Neural crest cell (in vitro differentiated cells): ENCODE measurements at places on chromosomes 3 and 15.

DNA sequence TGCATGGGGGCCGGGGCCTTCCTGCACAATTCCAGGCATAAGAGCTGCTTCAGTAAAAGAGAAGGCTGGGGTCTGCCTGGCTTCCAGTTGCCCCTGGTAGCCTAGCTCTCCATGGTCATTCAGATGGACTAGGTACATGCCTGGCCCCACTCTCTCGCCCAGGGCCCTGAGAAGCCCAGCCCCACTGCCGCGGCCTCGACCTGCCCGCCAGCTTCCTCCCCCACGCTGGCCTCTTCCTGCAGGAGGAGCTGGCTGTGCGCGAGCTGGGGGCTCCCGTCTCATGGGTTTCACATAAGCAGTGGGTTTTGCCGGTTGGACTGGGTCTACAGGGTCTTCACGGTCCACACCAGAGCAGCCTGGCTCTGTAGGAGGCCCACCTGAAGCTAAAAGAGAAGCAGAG is 3.6 kb downstream of the PRR20G start:
- no peak for DNase-seq

GRCh38 chr3:15091575-15091974 is 7.4 kb downstream of the RBSN start:
- DNase-seq: no peak

DNA sequence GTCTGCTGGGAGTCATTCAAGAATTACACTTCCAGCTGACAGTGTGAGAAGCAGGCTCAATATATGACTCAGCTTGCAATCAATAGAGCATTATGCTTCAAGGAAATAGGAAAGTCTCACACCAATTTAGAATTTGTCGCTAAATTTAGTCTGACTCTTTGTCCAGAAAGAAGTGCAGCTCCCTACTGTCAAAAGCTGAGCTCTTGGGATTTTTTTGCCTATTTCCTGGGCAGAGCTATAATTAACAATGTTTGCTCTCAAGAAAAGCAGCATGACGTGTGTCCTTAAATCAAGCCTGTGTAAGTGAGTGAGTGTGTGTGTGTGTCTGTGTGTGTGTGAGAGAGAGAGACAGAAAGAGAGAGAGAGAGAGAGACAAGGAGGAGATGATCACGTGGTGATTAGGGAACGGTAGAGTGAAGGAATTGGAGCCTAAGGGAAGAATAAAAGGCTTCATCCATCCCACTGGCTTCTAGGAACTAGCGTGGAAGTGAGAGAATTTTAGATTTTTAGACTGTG is 16.4 kb upstream of the SLC35G2 start:
- DNase-seq: peak; percentile 16

- no peak for DNase-seq
These were observed 1.5 kb upstream of the SLC24A5 start for GRCh38 chr15:48119277-48119676.

- no peak for DNase-seq
These were observed 7.0 kb upstream of the CTSH start for GRCh38 chr15:78951841-78952238.

DNA sequence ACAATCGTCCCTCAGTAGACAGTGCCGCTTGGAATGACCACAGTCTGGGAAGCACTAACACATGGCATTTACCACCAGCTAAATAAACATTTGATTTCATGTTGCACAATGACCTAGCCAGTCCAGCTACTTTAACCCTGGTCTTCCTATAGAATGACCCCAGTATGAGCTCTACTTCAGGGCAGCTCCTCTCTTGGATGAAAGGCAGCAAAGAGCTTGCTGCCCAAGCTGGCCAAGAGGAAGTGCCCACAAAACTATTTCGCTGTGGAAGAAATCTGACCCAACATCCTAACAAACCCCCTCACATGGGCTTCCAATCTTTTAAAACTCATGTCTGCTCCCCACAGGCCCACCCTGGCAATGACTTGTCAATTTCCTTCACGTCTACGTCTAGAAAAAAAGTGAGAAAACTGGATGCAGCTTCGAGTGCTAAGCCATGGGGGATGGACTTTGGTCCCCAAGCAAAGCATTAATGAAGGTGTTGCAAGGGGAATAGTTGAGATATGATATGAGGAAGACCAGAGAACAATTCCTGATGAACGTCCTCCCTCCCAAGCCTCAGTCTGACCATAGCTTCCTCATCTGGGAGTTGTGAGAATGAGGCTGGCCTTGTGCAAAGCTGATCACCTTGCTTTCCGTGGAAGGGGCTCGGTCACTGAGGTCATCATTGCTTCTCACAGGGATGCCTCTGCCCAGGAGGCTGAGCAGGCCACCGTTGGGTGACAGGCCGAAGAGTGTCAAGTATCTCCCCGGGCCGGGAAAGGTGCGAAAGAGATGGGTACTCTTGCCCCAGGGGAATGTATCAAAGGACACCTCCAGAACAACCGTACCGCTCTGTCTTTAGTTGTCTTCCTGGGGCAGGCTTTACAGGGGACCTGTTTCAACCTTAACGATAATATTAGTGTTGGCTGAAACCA is 964 bp downstream of the SLC25A20 start:
- DNase-seq: no peak

DNA sequence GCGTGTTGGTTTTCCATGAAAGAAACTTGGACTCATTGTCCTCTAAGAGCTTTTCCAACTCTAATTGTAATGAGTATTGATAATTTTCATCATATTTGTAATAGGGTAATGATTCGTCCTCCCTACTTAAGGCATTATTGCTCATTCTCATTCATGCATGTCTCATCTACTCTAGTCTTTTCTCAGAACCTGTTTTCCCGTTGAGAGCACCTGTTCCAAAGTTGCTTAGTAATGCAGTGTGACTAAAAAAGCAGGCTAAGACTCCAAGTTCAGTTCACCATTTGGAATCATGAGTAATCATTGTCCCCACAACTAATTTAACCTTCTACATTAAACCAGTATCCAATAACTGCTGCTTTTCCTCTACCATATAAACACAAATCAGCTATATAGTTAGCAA is 84.0 kb downstream of the FILIP1L start:
- no peak for DNase-seq

DNA sequence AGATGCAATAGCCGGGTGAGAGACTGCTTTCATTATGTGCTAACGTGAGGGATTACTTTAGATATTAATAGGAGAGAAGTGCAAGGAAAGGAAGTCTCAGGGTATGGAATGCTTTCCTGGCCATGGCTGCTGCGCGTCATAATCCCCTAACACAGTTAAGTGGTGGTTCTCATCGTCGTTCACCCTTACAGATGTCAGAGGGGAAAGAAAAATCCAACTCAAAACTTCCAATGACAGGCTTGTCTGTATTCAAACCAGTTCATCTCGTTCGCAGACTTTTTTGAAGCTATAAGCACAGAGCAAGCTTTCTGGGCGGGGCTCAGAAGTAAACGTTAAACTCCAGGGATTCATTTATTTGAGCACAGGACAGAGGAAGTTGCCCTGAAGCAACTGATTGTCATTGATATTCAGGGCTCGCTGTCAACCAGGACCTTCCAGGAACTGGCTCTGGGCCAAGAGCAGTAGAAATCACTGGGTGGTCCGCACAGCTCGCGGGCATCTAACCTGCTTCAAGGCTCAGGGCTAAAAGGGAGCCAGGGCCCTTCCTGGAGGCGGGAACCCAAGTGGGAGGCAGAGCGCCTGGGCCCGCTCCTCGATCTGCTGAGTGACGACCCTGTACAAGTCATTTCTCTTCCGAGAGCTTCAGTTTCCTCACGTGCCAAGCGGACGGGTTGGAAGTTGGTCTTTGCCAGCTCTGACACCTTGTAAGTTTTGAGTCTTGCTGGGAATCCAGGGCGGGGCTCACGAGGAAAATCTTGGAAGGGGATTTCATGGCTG is 1.1 kb upstream of the LPP start:
- DNase-seq: peak; percentile 15

DNA sequence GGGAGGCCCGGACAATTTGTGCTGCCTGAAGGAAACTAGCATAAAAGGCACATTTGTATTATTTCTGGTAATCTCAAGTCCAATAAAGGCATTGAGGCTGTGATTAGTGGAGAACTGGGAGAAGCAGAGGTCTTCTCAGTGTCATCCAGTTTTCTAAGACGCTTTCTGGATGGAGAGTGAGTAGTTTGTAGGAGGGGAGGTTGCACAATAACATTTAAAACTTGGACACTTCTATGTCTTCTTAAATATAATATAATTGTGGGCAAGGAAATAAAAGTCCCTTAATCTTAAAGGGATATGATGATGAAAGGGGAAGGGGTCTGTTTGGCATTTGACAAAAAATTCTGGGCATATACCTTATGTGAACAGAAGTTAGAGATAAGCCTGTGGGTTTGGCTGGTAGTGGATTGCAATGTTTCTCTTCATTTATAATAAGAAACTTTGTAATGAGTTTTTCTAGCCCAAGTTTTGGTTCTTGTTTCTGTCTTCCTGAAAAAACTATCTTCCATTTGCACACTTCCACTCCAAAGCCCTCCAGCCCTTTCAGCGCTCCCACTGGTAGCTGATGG is 291.6 kb upstream of the TGFBR2 start:
- no peak for DNase-seq

DNA sequence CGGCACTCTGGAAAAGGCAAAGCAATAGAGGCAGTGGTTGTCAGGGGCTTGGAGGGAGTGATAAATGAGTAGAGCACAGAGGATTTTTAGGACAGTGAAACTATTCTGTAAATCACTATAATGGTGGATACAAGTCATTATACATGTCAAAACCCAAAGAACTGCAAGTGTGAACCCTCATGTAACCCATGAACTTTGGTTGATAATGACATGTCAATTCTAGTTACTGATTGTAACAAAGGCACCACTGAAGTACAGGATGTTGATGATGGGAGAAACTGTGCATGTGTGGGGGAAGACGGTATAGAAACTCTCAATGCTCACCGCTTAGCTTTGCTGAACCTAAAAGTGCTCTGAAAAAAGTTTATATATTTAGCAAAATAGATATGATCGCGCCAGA is 36.0 kb downstream of the BTLA start:
- no peak for DNase-seq

GRCh38 chr15:84684092-84684491 is 26.1 kb upstream of the NMB start:
- DNase-seq: no peak

- no peak for DNase-seq
These were observed 207.5 kb downstream of the SATB1 start for GRCh38 chr3:18217507-18218174.

DNA sequence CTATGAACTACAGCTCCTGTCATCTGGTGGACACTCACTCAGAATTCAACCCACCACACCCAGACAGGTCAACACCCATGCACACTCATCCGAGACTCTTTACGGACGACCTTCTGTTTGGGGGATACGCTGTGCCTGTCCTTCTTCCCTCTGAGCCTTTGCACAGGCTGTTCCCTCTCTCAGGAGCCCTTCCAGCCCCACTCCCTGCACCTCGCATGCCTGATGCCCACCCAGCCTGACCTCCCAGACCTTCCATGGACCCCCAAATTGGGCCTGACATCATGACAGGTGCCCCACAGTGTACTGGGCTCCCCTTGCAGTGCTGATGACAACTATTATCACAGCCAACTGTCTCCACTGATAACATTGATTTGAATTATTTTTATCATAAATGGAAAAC is 135.8 kb downstream of the NSMCE3 start:
- DNase-seq: no peak

DNA sequence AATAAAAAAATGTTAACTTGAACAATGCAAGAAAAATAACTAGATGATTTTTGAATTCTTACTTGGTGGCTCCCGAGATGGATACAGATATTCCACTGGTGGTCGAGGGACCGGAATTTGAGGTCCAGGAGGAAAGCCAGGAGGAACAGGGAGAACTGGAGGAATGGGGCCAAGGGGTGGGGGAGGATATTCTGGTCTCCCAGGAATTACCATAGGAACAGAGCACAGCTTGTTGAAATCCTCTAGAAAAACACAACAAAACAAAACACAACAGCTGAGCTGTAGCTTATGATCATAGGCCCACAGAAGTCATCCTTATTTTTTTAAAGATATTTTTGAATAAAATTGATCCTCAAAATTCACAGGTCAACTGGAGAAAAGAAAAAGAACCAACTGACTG is 129.4 kb downstream of the FBN1 start:
- no peak for DNase-seq

GRCh38 chr15:78133801-78134200 is 2.6 kb upstream of the CIB2 start:
- no peak for DNase-seq

- no peak for DNase-seq
These were observed 48.7 kb downstream of the FOXB1 start for GRCh38 chr15:60052796-60053195.

DNA sequence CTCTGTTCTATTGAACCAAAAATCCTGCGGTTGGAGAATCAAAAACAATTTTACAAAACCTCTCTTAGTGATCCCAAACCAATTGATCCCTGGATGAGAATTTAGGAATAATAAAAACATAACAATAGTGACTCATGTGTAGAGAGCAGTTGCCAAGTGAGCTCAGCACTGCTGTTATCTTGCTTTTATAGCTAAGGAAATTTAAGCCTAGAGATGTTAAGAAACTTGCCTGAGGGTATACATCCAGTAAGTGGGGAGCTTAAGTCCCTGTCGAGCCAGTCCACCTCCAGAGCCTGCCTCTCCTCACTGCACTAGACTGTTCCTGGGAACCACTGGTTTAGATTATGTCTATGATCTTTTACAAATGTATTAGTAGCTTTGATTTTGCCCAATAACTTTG is 358.4 kb upstream of the LMCD1 start:
- no peak for DNase-seq

GRCh38 chr15:45307230-45307924 is 55.3 kb downstream of the SLC28A2 start:
- no peak for DNase-seq

DNA sequence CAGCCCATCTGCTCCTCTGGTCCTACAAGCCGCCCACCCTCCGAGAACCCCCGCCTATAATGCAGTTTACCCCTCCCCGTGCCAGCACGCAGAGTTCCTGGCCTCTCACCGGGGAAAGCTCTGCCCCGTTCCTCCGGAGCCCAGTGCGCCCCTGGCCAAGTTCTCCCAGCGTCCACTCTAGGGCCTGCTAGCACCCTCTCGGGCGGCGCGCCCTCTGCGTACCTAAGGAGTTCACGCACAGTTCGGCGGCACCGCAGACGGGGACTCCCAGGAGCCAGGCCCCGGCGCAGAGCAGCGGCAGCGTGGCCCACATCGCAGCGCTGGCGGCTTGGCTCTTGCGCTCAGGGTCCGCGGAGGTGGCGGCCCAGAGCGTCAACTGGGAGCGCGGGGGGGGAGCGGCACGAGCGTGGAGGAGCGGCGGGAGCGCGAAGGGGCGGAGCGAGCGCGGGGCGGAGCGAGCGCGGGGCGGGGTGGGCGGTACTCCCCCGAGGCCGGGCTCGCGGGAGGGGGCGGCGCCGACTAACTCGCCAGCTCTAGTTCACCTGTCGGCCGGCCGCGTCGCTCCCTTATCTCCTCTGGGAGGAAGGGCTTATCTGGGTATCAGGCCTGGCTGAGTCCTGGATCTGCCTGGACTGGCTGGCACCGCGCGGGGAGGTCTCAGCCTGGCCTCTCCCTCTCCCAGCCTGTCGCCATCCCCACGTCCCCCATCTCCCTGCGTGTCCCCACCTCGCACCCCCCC is at the start of gene CTSH:
Gene CTSH (minus strand): TSS at position 378 of the 739 bp plus-strand sequence. CDS start 65 bp downstream, at position 313.
- peak; percentile 61 for DNase-seq

DNA sequence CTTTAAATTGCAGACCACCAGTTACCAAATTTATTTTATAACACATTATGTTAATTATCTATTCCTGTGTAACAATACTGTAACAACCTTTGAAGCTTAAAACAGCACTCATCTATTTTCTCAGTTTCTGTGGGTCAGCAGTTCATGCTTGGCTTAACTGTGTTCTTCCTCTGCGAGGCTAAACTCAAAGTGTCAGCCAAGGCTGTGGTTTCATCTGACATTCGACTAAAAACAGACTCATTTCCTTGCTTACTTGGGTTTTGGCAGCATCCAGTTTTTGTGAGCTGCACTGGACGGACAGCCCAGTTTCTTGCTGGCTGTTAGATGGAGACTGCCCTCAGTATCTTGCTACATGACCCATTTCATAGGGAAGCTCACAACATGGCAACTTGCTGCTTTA is 247.3 kb upstream of the KCNH8 start:
- no peak for DNase-seq
